ENCODE measurements at places on chromosomes 13 and 19.

- no peak for DNase-seq
Observed at GRCh38 chr19:36049080-36049698, 4.9 kb downstream of the THAP8 start.

GRCh38 chr19:48598996-48599700, 7.4 kb upstream of the SPACA4 start:
- no peak for DNase-seq

DNA sequence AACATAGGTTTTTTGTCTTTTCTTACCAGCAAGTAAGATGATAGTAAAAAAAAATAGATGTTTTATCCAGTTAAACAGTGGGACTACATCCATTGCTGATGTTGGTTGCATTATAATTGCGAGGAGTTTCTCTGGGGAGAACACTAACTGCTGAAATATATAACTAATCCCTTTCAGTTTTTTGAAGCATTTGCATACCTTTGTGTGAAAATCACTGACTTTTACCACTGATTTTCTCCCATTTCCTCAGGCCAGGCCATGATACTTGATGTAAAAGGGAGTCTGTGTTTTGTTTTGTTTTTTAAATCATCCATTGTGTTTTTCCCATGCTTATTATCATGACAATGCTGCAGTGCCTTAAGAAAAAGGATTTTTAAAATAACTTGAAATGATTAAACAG, 699.5 kb downstream of the PCDH9 start:
- DNase-seq: no peak

DNA sequence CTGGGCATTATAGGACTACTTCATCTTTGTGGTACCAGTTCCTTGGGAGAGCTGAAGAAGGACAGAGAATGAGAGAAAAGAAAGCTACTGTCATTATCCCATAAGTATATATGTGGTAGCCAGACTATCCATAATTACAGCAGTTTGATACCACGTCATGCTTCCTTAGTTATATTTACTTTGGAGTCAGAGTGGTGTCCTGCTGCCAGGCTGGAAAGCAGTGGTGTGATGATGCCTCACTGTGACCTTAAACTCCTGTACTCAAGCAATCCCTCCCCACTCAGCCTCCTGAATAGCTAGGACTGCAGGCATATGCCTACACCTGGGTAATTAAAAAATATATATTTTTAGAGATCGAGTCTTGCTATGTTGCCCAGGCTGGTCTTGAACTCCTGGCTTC, 57.8 kb downstream of the WTIP start:
- no peak for DNase-seq

DNA sequence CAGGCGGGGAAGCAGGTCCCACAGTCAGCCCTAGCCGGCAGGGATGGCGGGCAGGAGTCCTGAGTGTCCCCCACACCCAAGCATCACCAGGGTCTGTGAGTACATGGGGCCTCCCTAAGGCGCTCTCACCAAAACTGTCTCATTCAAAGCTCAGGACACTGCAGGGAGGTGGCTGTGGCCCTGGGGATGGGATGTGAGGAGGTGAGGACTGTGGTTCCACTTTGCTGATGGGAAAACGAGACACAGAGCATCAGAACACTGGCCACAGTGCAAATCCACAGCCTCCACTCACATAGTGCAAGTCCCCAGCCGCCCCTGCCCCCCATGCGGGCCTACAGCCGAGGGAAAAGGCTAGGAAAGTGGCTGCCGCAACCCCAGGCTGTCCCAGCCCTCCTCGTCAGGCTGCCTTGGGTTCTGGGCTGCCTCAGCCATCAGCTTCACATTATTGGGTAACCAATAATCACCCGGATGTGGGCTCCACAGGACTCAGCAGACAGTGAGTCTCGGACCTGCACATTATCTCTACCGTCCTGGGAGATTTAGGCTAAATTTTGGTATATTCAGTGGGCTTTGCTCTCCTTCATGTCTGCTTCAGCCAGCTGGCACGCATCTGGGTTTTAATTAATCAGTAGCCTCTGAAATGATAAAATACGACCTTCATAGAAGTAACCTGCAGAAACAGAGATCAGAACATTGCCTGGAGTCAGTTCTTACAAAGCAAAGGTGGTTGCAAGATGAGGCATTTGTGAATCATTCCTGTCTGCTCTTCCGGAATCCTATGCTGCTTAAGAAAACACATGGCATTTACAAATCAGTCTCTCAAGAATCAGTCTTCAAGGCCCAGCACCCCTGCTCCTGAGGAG, 77.0 kb downstream of the SOX1 start:
- DNase-seq: no peak

DNA sequence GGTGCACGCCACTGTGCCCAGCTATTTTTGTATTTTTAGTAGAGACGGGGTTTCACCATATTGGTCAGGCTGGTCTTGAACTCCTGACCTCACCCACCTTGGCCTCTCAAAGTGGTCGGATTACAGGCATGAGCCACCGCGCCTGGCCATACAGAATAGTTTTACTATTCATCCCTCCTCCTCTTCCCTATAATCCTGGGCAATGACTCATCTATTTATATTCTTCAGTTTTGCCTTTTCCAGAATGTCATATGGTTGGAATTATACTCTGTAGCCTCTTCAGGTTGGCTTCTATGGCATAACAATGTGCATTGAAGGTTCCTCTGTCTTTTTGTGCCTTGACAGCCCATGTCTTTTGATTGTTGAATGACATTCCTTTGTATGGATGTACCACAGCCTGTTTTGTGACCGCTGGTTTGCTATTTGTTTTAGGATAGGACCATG, 22.2 kb upstream of the LRP3 start:
- DNase-seq: no peak

DNA sequence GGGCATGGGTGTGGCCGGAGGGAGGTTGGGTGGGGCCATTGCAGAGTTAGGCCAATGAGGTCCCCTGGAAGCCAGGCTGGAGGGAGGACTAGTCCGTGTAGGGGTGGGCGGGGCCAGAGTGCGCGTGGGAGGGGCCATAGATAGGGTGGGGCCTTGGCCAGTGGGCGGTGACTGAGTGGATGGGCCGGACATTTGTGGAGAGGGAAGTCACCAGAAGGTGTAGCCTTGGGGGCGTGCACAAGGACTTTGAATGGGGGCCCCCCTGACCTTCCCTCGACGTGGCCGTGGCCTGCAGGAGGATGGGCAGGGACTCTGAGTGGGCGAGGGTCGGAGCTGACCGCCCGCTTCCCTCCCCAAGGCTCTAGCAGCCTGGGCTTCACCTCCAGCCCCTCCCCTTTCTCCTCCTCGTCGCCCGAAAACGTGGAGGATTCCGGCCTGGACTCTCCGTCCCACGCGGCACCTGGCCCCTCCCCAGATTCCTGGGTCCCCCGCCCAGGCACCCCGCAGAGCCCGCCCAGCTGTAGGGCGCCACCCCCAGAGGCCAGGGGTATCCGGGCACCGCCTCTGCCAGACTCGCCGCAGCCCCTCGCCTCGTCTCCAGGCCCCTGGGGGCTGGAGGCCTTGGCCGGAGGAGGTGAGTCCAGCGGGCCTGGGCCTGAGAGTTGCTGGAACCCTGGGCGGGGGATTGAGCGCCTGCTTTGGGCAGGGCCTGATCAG, 16.5 kb upstream of the B3GNT3 start:
- DNase-seq: no peak

DNA sequence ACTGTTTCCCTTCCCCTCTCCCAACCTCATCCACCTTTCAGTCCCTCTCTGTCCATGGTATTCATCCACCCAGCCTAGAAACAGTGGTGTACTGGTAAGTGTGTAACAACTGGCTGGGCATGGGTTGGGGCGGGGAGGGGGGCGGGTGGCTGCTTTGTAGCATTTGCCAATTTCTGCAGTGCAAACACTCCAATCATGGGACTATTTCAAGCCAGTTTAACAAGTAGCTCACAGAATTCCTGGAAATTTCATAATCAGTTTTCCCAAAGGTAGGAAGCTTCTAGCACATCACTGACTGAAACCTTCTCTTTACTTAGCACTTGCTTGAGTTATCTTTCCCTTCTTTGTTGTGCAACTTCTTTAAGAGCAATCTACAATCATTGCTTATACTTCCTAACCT, 100.8 kb upstream of the WASF3 start:
- no peak for DNase-seq

- no peak for DNase-seq
Observed at GRCh38 chr19:28046932-28047331, 1166.0 kb downstream of the UQCRFS1 start.

- DNase-seq: no peak
Observed at GRCh38 chr13:20028953-20029352, 70.4 kb downstream of the ZMYM2 start.

DNA sequence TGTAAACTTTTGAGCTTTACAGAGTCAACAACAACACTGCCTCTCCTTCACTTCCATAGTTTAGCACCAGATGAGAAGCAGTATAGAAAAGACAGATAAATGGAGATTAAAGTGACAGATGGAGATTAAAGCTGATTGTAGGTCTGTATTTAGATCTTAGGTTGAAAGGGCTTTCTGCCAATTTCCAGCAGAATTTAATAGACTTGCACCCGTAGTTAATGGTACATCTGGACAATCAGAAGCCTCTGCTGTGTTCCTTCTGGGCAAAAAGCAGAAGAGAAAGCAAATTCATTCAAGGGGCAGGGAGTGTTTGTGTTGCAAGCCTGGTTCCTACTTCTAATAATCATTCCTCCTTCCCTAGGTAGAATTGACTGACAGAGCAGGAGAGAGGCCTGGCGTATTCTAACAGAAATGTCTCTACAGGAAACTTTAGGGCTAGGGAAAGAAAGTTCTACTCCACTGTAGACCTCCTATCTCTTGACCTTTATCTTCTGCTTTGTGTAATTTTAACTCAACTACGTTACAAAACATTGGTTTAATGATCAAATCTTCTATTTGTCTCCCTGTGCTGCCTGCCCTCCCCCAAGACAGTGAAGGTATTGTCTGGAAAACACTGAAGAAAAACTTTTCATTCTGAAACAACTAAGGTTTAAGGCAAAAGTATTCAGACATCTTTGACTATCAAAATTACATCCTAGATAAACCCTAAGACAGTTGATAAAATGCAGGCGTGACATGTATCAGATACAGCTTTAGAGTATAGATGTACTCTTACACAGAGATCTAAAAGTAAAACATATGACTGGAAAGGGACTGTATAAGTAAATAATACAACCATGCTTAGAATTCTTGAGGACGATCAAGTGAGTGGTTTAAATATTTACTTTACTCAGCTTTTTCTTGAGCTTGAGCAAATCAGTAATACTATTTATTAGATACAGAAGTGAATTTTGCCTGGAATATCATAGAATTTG, 44.4 kb downstream of the GPC6 start:
- peak; percentile 2 for DNase-seq

DNA sequence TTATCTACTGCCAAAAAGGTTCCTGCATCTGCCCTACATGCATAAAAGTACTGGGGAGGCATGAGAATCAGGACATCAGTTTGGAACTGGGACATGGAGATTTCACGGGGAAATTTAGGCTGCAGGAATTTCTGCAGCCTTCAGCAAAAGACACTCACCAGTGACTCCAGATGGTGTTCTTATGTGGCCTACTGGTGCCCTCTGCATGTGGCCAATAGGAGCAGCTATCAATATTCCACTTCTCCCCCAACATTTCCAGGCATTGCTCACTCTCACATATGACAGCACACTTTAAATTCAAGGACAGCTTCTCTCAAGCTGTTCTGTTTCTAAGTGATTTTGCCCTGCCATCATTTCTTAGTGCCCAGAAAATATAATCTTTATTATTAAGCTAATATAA, 570.5 kb upstream of the ARGLU1 start:
- peak; percentile 34 for DNase-seq

DNA sequence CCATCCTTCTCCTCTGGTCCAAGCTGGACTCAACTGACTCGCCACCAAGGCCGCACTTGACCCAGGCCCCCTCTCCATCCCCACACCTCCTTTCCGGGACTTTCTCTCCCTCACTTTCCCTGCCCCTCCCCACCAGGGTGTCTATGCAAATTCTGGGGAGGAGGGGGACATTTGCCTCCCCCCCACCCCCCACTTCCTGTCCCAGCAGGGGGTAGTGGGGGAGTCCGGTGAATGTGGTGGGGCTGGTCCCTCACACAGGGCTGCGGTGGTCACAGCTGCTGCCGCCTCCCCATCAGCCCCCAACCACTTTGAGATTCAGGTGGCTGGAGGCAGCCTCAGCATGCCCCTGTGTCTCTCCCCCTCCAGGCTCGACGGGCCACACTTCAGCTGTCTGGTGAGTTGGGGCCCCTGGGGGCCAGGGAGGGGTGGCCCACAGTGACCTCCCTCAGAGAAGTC, 870 bp downstream of the SPIB start:
- DNase-seq: no peak

DNA sequence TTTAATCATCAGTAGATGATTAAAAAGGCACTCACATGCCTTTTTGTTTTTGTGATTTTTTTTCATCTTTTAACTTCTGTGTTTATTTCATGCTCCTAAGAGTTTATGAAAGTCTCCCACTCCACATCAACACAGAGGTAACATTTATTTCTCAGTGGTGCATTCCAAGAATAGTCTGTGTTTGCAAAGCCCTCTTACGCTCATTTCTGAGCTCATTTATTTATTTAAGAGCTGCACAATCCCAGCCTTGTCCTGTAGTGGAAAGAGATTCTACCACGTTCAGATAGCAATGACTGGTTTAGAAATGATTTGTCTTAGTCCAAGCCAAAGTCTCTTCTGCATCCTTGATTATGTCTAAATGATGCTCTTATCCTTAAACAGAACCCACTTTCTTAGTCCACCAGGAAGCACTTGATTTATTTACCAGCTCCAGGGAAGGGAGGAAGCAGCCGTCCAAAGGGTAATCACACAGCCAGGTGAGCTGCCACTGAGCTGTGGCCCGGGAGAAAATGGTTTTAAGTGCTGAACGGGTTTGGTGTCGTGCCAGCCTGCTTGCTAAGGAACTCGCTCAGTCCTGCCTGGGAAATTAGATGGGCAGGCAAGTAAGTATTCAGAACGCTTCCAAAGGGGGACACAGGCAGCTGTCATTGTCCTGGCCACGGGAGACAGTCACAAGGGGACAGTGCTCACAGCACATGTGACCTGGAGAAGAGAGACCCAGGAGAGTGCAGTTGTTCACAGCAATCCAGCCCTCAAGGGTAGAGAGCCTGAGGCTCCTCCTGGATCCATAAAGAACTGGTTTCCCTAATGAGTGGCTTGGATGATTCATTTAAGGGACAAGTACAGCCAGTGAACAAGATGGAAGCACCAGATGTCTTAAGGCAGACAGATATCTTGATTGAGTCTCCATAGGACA, 131.8 kb upstream of the WASF3 start:
- DNase-seq: peak; percentile 65

All from muscle of leg (tissue), 16 donors.